Stimulated activated CD8-positive, alpha-beta memory T cell treated with anti-CD3 and anti-CD28 coated beads, Interleukin-7, amount 100 ng/mL, for 1 hour (primary cell): ENCODE measurements at places on chromosomes 7 and 10.

DNA sequence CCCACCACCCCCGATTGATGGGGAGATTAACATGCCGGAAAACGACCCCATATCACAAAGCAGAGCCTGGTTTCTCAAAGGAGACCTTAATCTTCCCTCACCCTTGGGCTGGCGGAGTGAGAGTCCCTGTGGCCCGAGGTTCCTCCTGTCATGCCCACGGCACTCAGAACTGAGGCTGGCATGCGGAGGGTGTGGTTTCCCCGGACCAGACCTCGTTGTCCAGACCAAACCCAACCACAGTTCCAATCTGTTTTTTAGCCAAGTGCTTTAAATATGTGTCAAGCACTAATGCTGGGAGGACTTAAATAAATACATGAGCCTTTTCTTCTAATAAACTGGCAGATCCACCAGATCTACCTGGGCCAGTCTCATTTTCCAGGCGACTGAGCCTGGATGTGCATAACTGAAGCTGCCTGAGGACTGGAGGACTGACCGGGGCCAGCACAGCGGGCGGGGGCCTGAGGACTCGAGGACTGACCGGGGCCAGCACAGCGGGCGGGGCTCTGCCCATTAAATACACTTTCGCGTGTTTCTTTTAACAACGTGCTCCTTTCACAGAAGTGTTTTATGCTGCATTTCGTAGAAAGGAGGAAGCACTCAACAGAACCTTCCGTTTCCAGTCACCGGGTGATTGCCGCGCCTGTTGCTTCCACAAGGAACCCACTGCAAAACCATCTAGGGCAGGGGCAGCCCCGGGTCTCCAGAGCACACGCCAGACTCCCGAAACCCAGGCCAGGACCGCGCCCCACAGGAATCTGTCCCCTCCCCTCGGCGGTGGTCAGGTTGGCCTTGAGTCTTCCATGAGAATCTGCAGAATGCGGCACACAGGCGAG is 334.6 kb downstream of the PTPRN2 start:
- DNase-seq = no peak

DNA sequence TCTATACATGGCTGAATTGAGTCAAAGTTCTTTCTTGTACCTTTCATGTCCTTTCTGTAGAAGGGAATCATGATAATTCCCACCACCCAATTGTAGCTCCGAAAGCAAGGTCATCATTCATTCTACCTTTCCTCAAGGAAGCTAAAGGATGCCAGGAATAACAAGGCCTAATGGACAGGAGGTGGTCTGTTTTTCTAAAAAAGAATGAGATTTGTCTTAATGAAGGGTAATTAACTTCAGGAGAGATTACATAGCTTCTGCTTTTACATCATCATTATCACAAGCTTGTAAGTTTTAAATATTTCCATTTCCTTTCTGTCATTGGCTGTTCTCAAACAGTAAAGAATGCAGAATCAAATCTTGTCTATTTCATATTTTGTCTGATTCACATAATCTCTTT is 249.5 kb upstream of the SORCS1 start:
- DNase-seq = no peak

DNA sequence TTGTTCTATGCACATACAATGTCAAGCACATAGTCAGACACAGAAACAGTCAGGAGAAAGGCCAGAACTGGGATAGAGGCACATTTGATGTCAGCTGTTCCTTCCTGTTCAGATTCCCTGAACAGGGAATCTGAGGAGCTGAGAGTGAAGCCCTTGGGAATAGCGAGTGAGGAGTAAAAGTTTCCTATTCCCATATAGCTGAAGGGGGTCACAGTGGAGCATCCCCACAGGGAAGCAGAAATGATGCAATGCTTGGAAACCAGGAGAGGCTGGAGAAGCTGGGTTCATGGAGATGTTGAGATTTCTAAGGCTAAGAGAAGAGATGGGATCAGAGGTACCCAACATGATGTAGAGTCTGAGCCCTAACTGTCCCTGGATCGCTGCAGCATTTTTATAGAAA is 11.3 kb upstream of the PRXL2A start:
- no peak for DNase-seq

DNA sequence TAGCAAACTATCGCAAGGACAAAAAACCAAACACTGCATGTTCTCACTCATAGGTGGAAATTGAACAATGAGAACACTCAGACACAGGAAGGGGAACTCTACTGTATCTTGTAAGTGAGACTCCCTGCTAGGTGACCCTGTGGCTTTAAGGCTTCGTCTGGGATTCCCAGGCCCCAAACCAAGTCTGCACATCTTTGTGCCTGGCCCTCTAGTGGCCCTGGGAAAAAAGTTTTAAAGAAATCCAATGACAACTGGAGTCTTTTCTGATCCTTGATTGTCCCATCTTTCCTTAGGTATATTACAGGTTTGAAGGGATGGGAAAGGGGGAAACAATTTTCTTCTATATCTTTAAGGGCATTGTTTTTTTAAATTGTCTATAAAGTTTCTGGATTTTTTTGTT is 10.6 kb upstream of the LIPM start:
- no peak for DNase-seq

DNA sequence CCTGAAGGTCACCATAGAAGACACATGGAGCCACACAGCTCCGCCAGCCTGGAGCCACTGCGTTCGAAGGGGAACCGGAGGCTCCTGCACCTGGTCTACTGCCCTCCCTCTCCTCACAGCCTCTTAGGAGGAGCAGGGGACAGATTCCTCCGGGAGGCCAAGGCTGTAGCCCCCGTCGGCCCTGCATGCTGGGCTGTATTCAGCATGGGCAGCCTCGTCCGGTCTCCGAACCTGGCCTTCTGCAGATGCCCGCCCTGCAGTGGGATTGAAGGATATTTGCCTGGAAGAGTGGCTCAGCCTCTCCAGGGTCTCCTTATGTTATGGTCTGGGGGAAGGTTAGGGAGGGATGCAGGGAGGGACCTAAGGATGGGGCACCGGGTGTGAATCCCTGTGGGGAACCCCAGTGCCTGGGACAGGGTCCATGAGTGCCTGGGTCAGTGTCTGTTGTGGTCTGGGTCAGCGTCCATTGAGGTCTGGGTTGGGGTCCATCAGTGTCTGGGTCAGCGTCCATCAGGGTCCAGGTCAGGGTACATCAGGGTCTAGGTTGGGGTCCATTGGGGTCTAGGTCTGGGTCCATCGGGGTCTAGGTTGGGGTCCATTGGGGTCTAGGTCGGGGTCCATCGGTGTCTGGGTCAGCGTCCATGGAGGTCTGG is 13.0 kb upstream of the SCART1 start:
- no peak for DNase-seq

DNA sequence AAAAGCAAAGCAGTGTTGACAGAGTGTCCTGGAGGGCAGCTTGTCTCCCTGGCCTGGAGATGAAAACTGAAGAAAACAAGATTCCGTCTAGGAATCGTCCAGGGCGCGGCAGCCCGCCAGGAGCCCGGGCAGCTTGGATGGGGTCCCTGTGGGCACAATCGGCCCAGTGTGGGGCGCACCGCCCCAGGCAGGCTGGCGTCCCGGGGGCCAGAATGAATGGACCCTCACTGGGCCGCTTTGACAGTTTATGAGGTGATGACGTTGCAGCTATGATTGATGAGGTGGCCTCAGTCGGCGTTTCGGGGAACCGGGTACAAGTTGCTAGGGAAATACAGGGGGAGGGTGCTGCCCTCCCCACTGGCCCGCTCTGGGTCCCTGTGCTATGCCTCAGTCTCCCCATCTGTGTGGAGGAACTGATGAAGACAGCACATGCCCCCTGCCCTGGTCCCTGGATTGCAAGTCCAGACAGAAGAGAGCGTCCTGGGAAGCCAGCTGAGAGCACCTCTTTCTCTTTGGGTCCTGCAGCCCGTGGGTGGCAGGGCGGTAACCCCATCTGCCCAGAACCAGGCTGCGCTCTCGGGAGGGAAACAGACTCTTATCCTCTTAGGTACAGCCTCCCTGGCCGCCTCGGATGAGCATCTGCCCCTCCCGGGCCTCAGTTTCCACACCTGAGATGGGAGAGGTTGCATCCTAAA is 131.3 kb downstream of the LHPP start:
- DNase-seq = no peak

GRCh38 chr7:118185163-118185860 is 1.3 kb downstream of the LSM8 start:
- no peak for DNase-seq

GRCh38 chr10:25392132-25392531 is 217.3 kb downstream of the GPR158 start:
- no peak for DNase-seq

GRCh38 chr7:7738177-7738576 is 19.8 kb upstream of the RPA3 start:
- no peak for DNase-seq

DNA sequence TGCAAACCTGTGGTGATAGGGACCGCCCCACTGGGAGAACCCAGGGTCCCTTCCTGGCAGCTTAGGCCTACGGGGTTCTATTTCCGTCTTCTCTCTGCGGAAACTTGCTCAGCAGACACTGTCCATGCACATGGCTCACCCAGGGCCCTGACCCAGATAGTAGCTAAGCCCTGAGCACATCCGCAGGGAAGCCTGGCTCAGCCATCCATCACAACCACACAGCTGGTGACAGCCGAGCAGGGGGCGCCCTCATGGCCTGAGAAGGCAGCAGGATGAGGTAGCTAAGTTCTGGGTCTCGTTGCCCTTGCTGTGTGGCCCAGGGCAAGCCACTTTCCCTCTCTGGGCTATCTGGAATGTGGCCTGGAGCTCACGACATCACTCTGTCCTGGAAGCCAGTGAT is 23.3 kb downstream of the NPTX2 start:
- no peak for DNase-seq

DNA sequence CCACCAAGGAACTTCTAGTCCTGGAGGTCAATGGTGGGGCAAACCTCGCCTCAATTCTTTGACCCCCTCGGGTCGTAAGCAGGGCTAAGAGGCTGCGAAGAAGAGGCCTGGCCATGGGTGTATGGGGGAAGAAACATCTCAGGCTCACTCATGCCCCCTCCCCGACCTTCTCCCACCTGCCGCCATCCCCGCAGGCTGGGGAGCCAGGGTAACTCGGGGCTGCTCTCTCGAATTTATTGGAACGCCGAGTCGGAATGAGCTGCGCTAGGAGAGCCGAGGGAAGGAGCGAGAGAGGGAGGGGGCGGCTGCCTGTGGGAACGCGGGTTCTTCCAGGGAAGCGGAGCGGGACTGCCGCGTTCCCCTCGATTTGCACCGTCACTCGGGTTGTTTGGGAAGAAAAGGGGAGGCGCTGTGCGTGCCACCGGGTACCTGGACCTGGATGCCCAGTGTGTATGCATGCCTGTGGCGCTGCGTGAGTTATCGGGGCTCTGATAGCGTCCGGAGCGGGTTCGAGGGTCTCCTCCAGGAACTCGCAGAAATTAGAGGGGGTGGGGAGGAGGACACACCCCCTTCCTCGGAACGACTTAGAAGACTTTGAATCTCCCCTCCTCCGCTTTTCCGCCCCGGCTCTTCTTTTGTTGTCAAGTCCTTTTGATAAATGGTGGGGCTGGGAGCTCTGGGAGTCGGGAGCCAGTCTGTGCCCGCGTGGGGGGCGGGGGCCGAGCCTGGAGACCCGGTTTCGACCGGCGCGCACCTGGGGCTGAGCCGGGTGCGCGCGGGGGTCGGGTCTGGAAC is 1.8 kb upstream of the ZNF503 start:
- no peak for DNase-seq

DNA sequence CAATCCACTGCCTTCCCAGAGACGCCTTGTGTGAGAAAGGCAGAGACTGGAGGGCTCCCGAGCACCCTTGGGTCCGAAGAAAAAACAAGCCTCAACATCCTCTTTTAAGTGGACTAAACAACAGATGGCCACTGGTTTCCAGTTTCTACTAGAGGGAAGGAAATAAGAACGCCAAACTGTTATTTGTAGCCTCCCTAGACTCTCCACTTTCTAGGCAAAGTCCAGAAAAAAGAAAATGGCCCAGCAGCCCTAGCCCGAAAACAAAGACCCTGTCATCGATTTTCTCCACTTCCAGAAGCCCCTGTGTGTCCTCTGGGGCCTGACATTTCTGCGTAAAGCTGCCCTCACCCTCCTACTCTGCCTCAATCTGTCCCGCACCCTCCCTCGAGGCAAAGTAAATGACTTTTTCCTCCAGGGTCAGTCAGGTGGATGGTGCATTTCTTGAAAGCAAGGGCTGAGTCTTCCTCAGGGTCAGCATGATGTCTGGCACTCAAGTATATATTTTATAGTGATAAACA is 6.0 kb downstream of the RGS10 start:
- DNase-seq = no peak

- DNase-seq = no peak
Observed at GRCh38 chr7:44279286-44279685, 46.1 kb downstream of the CAMK2B start.

- no peak for DNase-seq
Observed at GRCh38 chr10:78414380-78414779, 380.7 kb downstream of the RPS24 start.

DNA sequence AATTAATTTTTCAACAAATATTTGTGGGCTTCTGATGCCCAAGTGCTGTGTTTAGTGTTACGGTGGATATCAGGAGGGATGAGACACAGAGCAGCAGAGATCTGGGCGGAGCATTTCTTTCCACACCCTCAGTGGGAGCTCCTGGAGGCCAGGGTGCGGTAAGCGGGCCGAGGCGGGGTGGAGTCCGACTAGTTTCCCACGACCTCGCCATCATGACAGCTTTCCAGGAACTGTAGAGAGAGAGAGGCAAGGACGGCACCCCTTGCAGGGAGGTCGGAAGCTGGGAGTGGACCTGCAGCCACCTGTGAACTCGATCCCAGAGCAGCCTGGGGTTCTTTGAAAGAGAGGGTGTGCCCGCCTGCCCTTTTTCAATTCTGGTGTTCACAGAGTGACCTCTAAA is 128.2 kb downstream of the ACTR3B start:
- no peak for DNase-seq

- no peak for DNase-seq
Observed at GRCh38 chr10:106268000-106268399, 896.5 kb downstream of the SORCS1 start.

DNA sequence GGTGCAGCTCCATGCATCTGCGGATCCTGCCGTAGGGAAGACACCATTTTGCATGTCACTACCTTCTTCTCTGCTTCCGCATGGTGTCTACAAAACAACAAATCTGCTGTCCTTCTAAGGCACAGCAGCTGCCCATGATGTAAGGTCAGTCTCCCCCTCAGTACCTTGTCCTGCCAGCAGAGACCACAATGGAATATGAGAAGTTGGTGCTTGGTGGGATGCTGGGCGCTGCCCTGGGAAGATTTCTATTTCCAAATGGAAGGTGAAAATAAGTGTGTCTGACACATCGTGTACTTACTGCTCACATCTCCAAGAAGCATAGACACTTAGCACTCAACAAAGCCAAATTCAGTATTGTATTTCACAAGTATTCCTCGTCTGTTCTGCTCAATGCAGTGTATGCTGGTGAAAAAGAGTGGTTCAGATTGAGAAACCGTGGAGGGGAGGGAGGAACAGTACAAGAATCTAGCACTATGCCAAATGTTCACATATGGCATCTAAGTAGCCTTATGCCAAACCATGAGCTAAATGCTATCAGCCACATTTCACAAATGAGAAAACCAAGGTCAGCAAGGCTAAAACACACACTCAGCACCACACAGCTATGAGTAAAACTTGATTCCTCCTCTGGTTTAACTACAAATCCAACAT is 95.0 kb downstream of the GRB10 start:
- DNase-seq = no peak

DNA sequence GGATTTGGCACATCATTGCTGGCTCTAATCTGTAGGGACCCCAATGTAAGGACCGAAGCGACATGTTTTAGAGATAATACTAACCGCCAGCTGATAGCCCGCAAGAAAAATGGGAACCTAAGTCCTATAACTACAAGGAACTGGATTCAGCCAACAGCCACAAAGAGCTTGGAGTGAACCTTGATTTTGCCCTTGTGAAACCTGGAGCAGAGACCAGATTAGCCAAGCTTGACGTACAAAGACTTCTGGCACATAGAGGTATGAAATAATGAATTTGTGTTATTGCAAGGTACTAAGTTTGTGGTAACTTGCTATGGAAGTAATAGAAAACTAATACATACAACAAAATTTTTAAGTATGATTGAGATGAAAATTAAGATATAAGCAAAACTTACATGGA is 246.9 kb downstream of the AGMO start:
- DNase-seq = no peak
